Fibroblast of mammary gland (primary cell): ENCODE measurements at places on chromosomes 7 and 10.

DNA sequence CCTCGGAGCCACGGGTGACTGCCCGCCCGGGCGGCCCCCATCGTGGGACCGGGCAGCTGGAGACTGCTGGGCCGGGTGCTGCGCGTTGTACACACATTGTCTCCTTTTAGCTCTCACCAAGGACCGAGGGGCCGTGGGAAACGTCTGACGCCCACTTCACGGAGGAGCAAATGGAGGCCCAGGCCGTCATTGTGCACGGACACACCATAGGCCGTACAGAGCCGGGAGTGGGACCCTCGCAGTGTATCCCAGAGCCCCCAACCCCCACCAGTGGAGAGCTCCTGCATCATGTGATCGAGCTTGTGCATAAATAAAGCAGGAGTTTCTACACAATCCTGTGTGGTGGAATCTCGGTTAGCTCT lies 722 bp downstream of the DENND10 start:
- DNase-seq = no peak

- DNase-seq = no peak
Measured at GRCh38 chr10:5556576-5556975, 31.8 kb downstream of the CALML3 start.

- DNase-seq = no peak
Measured at GRCh38 chr10:34046506-34047034, 712.1 kb upstream of the NRP1 start.

DNA sequence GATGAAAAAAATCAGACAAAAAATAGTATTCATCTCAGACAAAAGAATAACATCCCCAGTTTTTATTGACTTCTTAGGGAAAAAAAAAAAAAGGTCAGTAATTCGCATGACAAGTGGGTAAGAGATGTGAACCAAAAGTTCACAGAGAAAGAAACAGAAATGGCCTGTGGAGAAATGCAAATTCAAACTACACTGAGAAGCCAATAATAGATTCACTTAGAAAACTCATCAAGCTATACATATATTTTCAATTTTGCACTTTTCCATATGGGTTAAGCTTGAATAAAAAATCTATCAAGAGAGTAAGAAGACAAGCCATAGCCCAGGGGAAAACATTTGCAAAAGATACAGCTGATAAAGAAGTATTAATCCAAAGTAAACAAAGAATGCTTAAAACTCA lies 28.0 kb downstream of the HERC4 start:
- no peak for DNase-seq

DNA sequence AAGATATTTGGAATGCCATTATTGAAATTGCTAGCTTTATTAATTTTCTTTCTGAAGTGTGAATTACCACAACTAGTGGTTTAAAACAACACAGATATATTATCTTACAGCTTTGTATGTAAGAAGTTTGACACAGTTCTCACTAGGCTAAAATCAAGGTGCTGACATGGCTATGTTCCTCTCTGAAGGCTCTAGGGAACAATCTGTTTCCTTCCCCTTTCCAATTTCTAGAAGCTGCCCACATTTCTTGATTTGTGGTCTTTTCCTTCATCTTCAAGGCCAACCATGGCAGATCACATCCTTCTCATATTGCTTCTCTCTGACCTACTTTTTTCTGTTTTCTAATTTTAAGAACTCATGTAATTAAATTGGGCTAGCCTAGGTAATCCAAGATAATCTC lies 43.3 kb upstream of the SLC26A3 start:
- DNase-seq = no peak

- peak; percentile 31 for DNase-seq
Measured at GRCh38 chr10:30422981-30423654, 10.9 kb upstream of the MAP3K8 start.

DNA sequence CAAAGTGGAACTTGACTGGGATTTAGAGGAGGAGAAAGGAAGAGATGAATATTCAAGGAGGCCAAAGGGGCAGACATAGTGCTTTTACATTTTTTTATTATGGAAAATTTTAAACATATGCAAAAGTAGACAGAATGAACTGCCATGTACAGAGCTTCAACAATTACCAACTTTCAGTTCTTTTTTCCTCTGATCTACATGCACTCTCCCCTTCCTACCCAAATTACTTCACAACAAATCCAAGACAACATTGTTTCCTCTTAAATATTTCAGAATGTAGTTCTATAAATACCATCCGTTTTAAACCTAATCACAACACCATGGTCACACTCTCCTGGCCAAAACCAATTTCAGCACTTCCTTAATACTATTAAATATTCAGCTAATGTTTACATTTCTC lies 83.5 kb upstream of the FZD1 start:
- DNase-seq = no peak

GRCh38 chr7:34080513-34080912 lies 175.2 kb downstream of the BMPER start:
- peak; percentile 89 for DNase-seq

- no peak for DNase-seq
Measured at GRCh38 chr10:3534433-3534832, 250.6 kb downstream of the KLF6 start.

- peak; percentile 82 for DNase-seq
Measured at GRCh38 chr7:22725585-22725984, 1.4 kb upstream of the IL6 start.

DNA sequence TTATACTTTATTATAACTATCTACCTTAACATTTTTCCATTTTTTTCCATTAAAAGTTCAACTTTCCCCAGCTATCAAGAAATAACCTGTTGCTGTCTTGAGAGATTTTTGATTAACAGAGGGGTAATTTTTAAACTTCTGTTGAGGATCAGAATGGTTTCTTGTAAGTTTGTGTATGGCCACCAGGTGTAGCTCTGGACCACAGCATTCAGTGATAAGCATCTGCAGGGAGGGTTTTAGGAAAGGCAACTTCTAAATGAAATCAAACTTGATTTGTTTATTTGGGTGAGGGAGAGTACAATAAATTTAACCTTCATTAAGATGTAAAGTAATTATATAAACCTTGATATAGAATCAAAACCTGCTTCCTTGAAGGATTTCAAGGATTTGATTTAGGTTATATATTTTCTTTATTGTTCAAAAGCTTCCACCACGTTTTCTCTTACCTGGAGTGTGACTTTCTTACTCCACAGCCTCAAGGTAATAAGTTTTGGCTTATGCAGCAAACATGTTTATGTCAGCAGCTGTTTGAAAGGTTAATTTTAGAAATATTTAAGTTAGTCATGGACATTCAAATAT lies 153.3 kb downstream of the STK31 start:
- peak; percentile 52 for DNase-seq

- DNase-seq = no peak
Measured at GRCh38 chr7:89336121-89336520, 540.6 kb upstream of the TEX47 start.

DNA sequence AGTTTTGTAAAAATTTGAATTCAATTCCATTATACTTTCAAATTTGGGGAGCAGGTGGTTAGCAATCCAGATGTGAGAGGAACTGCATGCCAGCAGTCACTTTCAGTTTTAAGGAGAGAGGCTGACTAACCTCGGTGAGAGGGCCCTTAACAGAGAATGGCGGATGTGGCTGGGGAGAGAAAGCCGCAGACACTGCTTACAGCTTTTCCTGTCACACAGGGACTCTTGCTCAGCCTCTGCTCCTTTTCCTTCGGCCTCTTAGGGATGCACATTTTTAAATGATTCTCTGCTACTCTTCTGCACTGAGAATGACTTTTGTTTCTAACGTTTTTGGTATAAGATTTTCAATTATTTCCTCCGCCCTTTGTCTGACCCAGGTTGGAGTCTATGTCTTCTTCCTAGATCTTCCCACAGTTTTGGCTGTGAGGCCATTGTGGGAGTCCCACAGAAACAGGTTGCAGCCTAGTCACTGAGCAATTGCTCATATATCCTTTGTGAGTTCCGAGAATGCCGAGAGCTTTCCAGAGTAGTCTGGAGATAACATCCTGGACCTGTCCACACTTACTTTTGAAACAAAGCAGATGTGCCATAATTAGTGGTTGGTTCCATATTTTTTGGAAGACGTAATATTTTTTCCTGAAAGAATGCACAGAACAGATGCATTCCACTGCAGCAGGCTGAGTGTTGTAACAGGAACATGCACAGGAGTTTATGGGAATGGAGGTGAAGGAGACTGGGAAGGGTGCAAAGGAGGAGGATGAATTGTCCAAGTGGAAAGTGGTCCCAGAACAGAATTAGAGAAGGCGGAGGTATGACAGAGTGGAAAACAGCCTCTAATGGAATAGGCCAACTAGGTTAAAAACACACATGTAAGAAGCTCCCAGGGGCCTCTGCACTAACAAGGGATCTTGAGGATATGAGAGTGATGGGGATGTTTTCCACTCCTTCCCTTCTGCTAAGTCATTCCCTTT lies 168.0 kb upstream of the ZNF32 start:
- peak; percentile 97 for DNase-seq

- DNase-seq = no peak
Measured at GRCh38 chr7:98777051-98777450, 92.8 kb downstream of the TMEM130 start.

DNA sequence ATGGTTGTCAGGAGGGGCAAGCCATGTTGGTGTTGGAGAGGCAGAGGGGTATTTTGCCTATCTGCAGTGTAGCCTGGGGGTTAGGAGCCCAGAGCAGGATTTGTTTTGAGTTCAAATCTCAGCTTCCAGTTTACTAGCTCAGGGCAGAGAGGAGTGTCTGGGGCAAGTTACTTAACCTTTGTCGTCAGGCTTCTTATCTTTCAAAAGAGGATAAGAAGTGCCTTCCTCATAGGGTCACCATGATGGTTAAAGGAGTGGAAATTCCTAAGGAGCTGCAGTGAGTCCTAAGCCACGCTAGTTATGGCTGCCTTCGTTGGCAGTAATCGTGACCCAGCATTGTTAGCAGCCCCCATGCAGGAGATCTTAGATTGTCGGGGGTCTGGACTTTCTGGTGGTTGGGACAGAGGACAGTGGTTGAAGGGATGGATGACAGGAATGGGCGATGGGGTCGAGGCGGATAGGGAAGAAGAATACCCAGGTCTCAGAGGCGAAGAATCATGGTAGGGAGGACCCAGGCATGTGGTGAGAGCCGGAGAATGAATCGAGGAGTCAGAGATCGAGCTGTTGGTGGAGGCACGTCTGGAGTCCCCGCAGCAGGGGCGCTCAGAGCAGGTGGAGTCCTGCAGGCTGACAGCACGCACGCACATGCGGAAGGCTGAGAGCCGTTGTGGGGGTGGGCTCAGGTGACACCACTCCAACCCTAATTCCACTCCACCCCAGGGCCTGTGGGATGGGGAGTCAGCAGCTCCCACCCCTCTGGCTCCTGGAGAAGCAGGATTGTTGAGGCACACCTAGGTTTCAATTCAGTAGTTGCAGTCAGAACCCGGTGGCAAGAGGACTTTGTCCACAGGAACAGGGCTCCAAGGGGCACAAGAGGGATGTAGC lies 11.6 kb downstream of the ADCK2 start:
- no peak for DNase-seq

DNA sequence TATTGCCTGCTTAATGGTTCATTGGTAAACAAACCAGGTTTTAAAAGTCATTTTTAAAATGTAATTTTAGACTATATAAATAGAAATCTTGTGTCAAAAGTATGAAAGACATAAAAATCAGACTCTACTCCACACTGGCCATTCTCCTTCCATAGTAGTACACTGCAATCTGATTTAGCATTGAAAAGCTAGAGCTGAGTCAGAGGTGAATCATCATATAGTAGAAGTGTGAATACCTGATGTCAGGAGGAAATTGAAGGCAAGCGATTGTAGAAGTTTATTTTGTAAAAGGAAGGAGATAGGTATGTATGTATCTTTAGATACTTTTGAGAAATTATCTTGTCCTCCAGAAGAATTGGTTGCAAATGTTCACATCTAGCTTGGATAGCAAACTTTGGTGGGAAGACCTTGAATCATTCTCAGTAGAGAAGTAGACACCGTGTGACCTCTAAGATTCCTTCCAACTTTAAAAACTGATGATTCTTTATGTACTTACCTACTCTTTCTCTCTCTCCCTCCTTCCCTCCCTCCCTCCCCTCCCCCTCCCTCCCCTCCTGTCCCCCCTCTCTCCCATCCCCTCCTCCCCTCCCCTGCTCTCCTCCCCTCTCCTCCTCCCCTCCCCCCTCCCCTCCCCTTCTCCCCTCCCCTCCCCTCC lies 88.1 kb downstream of the BTAF1 start:
- peak; percentile 73 for DNase-seq

GRCh38 chr7:134255814-134256213 lies 60.9 kb downstream of the SLC35B4 start:
- peak; percentile 3 for DNase-seq

GRCh38 chr7:80770061-80770460 lies 131.6 kb downstream of the CD36 start:
- no peak for DNase-seq

- DNase-seq = no peak
Measured at GRCh38 chr10:116097239-116097784, 175.7 kb downstream of the GFRA1 start.
